ENCODE measurements at places on chromosomes 16 and 17. TPM values are rescaled to one million over a fixed set of nuclear protein-coding genes. Genes with fewer than 3 reads are reported as not detected.

DNA sequence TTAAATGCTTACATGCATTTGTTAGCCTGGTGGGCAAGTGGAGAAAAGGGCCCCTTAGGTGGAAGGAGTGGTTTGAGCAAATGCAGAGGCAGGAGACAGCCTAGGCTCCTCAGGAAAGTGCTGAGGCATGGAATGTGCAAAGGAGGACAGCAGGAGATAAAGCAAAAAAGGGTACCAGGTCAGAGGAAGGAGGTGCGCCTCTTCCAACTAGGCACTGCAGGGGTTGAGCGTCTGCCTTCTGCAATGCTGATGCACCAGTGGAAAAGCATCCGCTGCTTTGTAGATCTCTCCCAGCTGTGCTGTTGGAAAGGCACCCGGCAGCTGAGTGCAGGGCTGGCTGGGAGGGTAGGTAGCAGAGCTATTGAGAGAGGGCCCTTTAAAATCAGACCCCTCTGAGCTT, 287.0 kb upstream of the XYLT1 start:
- DNase-seq = no peak

Gene PSMD7
- total RNA-seq = 178 TPM

Gene FBXW10
- 0.09 TPM for total RNA-seq

Gene NOS2
- total RNA-seq = 0.05 TPM

DNA sequence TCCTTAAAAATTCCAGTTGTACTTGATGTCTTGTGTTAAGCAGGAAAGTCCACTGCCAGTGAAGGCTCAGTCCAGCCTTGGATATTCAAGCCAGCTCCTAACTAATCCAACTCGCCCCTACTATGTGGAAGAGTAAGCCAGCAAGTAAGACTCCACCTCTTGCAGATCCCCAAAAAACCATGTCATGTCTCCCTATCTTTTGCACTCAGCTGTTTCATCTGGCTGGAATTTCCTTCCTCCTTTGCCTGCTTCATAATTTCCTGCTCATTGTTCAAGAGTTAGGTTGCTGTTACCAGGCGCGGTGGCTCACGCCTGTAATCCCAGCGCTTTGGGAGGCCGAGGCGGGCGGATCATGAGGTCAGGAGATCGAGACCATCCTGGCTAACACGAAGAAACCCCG, 37.8 kb downstream of the RBBP6 start:
- DNase-seq = no peak

GRCh38 chr16:49632795-49633184, 223.1 kb downstream of the ZNF423 start:
- no peak for DNase-seq

Data from activated CD4-positive, alpha-beta T cell treated with anti-CD3 and anti-CD28 coated beads, Interleukin-2, amount 10 ng/mL, durations not matched to agents 24 days and 14 days (primary cell).